ENCODE measurements at places on chromosomes 3 and 15.

DNA sequence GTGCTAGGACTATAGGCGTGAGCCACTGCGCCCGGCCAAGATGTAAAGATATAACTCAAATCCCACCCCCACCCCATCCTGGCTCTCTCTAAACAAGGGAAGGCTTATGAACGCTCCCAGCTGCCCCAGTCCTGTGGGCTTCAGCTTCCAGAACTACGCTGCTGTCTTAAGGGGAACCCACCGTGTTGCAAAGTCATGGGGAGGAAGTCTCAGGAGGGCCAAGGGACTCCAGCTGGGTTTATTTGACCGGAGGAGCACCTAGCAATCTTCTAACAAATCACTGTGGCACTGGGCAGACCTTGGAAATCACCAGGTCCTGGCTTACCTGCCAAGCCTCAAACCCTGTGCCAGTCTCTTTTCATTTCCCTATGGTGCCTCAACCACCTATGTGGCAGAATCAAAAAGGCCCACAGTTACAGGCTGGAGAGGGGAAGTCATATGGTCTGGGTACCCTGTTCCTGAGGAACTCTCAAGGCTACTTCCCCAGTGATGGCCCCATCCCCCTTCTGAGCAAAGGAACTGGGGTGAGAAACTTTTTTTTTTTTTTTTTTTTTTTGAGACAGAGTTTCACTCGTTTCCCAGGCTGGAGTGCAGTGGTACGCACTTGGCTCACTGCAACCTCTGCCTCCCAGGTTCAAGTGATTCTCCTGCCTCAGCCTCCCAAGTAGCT is 83.4 kb downstream of the RBPMS2 start:
- DNase-seq = no peak

DNA sequence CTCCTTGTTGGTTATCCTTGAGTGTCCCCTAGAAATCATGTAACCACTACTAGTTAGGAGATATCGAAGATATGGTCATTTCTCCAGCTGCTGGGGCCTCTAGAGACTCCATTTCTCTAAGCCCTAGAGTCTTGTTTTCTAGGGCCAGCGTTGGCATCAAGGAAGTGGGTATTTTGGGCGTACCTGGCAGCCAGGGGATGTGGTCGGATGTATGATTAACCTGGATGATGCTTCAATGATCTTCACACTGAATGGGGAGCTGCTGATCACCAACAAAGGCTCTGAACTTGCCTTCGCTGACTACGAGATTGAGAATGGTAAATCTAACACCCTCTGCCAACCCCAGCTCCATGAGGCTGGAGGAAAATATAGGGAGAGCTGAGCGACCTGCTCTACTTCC is 325.5 kb downstream of the RYR3 start:
- no peak for DNase-seq

- no peak for DNase-seq
Observed at GRCh38 chr15:66622591-66623022, 56.8 kb upstream of the LCTL start.

DNA sequence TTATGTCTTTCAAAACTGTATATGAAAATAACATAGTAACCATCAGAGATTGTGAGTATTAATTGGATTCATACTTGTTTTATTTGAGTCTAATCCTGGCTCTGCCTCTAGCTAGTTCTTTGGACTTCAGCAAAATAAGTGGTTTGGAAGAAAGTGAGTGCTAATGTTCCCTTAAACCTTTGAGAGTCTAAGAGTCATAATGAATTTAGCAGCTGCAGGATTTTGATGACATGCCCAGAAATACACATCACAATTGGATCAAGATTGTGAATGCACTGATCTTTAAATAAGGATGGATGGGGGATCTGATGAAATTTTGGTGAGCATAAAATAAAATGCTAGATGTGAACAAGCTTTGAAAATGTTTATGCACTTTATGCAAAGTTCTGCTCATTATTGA is 79.9 kb upstream of the FAM98B start:
- no peak for DNase-seq

GRCh38 chr15:66679657-66680108 is 22.4 kb upstream of the SMAD6 start:
- DNase-seq = no peak

DNA sequence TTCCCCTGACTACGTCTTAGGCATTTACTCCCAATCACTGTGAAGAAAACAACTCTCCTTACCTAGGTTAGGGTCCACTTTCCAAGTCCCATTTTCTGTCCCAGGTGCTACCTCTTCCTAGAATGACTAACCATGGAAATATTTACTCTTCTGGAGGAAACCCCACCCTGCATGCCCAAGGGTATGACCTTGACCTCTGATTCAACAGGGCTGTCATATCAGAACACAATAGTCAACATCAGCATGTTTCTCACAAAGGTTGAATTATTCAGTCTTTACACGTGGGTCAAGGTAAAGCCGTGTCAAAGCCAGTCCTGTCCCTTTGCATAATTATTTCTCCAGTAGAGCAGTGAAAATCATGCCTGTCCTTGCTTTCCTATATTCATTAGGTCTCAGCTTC is 4.3 kb upstream of the FRMD5 start:
- no peak for DNase-seq

GRCh38 chr3:4030624-4031023 is 231.4 kb downstream of the LRRN1 start:
- no peak for DNase-seq

- DNase-seq = no peak
Observed at GRCh38 chr3:9214599-9214998, 34.8 kb downstream of the SRGAP3 start.

DNA sequence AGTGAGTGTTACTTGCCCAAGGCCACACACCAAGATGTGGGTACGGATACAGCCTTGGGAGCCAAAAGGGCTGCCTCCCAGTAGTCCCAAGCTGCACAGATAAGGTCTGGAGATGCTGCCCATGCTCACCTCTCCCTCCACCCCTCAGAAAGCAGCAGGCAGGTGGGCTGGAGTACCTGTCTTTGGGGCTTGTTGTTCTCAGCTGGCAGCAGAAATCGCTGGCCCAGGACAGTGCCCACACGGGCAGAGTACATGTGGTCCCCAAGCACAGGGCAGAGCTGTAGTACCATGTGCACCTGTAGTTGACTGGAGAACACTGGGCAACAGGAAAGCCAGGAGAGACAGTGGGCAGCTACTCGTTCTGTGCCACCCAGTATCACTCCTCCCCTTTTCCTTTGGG is 5.0 kb downstream of the RPUSD3 start:
- DNase-seq = no peak

GRCh38 chr15:27816790-27817189 is 282.3 kb downstream of the OCA2 start:
- DNase-seq = no peak

GRCh38 chr15:57504599-57504940 is 87.1 kb upstream of the MYZAP start:
- no peak for DNase-seq

GRCh38 chr3:128394033-128394432 is 72.7 kb downstream of the DNAJB8 start:
- DNase-seq = no peak

DNA sequence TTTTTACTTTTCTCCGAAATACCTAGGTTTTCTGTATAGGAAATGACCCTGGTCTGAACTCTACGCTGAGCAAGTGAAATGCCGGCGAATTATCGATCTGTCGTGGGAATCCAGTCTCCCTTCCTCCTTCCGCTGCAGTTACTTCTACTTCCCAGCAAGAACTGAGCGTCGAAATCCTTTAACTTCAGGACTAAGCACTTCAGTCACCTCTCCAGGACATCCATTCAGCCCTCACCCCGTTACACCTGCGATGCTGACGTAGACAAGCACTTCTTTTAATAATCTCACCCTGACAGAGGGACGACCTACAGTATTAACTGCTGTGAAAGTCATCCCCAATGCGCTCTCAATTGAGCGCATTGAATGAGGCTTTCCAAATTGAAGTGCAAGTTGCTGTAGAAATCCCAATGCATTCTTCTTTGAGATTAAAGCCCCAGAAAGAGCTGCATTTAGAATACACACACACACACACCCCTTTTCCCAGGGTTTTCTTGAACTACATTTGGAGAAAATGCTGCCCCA is 1.3 kb downstream of the TOP2B start:
- DNase-seq = no peak

- DNase-seq = no peak
Observed at GRCh38 chr3:24352893-24353553, 141.6 kb downstream of the THRB start.

DNA sequence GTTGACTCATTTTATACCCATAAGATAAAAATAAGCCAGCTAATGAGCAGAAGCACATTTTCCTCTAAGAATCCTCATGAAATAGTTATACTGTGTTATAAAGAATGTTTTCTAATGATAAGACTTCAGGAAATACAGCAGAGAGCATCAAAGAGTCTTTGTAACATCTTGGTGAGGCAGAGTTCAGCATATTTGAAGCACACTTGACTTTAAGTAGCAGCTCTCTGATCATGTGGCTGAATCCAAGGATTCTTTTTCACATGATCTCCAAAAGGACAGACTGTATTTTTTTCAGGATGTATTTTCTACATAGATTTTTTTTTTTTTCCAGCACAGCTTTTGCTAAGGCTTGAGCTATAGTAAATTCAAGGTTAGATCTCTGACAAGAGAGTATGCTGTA is 195.1 kb downstream of the SI start:
- no peak for DNase-seq

- no peak for DNase-seq
Observed at GRCh38 chr3:106930086-106930485, 447.2 kb upstream of the CCDC54 start.

DNA sequence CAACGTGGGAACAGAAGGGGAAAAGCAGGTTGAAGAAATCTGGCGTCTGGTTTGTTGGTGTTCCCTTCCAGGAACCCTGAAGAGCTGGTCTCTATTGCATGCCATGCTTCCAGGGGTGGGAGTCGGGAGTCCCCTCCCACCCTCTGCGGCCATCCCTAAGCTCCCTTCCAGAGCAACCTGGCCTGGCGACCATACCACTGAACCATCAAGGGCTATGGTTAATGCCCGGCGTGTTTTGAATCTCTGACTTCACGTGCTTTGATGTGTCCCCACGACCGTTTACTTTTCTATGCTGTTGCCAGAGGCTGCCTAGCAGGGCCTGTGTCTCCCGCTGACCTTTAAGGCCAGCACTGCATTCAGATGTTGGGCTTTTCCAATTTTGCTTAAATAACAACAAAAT is 696 bp upstream of the SNRK start:
- DNase-seq = no peak

GRCh38 chr3:126261037-126261436 is 80.7 kb upstream of the ALDH1L1 start:
- DNase-seq = no peak

GRCh38 chr3:149317072-149317471 is 16.4 kb downstream of the TM4SF18 start:
- no peak for DNase-seq

DNA sequence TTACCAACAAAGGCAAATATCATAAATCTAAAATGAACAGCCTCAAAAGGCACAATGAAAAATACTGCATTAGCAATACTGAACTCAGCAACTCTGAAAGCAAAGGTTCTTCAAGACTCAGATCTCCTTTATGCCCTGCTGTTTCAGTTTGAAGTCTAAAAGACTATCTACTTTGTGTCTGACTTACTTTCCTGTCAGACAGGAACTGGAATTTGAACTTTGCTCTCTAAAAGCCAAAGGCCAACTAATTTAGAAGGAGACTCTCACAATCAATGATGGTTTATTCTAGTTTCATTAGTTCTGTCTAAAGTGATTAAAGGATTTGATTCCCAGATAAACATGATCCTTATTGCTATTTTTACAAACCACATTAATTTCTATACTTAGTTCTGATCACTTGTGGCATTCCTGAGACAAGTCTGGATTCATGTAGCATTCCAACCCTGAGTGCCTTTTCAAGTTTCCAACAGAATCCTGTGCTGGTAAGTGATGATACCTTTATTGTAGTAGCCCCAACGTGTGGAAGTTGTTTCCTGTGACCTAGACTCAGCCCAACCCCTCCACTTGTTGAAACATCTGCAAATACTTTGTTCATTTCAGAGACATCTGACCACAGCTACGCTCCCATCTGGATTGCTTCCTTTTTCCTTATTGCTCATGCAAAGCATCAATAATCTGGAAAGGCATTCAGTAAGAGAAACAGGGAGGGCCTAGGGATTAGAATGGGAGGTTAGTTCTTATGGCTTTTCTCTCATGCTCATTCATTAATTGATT is 14.9 kb upstream of the LEKR1 start:
- DNase-seq = no peak

GRCh38 chr15:52529341-52529924 is 753 bp upstream of the MYO5A start:
- DNase-seq = no peak

DNA sequence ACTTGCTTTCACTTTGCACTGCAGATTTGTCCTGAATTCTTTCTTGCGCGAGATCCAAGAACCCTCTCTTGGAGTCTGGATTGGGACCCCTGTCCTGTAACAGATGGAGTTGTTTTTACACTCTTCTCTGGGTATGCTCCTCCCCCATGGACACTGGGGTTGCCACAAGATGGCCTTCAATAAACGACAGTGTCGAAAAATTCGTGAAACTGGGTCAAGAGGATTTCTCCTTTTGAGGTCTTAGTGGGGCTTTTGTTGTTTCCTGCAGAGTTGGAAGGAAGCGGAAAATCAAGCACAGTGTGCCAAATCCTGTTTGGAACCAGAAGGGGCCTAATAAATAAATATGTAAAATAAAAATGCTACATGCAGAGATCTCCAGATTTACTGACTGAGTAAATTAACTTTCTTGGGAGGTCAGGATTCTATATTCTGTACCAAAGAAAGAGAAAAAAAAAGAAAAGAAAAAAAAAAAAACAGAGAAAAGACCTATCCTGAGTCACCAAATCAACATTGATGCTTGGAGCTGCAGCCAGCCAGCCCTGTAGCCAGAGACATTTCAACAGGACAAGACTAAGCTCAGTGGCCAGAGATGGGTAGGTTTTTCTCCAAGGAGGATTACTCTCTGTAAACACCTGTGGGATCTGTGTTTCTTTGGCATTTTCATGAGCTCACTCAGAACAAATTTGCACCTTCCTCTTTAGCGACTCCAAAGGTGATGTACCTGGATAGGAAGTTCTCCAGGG is 24.8 kb downstream of the CCDC80 start:
- no peak for DNase-seq

GRCh38 chr3:150790629-150791028 is 27.7 kb upstream of the SIAH2 start:
- DNase-seq = no peak

- no peak for DNase-seq
Observed at GRCh38 chr15:33282226-33283020, 28.3 kb upstream of the RYR3 start.

DNA sequence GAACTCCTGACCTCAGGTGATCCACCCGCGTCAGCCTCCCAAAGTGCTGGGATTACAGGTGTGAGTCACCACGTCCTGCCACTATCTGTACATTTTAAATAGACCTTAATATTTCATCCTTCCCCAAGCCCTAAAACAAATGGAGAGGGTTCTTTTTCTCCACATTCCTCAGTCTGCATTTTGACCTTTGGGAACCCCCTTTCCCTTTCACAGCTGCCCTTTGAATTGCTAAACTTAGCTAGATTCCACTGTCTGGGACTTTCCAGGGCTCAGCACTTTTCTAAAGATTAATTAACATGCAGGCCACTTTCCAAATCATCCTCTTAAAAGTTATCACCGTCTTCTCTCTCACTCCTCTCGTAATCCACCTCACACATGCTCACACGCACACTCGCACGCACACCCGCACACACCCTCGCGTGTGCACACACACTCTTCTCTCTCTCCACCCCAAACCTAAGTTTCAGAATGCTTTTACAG is 124.2 kb downstream of the TMCO5A start:
- DNase-seq = no peak
